ENCODE measurements at places on chromosomes 5 and 9.

- no peak for DNase-seq
Measured at GRCh38 chr9:124558777-124559470, 51.7 kb upstream of the NR5A1 start.

GRCh38 chr9:125172031-125172755, 17.4 kb downstream of the PPP6C start:
- no peak for DNase-seq

DNA sequence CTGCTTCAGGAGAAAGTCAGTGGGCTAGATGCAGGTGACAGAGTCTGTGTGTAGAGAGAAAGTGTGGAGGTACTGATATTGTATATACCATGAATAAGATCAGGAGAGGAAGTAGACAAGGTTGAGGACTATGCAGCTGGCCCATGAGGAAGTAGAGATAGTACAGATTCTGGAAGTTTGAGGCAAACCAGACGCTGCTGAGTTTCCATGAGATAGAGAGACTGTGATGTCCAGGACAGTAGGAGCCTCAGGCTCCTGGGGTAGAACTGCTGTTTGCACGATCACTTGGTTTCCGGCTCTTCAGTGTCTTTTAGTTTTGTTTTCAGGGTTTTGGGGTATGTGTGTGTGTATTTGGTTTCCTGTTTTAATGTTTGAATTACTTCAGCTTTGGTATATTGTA, 13.6 kb downstream of the OTULINL start:
- peak; percentile 83 for DNase-seq

- peak; percentile 30 for DNase-seq
Measured at GRCh38 chr9:15423231-15423985, 732 bp downstream of the SNAPC3 start.

DNA sequence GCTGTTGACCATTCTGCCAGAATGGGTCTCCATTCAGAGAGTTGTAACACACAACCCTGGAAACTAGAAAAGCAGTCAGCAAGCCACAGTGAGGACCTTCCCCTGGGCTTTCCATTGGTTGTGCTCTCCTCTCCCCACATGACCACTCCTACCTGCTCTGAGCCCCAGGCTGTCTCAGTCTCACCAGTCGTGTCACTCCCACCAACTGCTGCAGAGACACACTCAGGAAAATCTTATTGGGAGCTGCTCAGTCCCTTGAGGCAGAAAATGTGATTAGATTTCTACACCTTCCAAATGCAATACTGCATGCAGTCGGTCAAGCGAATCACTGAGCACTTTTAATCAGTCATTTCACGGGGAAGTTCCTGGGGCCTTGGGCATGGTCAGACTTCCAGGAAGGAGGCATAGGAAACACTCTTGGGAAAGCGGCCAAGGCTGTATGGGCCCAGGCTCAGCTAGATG, 284.2 kb upstream of the NMUR2 start:
- no peak for DNase-seq

DNA sequence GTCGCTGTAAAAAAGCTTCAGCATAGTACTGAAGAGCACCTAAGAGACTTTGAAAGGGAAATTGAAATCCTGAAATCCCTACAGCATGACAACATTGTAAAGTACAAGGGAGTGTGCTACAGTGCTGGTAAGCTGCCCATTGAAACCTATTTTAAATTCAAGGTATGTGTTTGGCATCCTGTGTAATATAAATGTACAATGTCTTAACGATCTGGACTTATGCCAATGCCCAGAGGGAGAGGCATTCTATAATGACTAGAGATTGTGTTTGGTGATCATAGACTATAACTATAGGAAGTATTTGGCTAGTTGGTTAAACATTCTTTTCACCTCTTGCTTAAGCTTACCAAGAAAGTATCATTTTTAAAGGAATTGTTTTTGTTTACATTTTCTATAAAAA, 95.7 kb downstream of the INSL6 start:
- no peak for DNase-seq

- no peak for DNase-seq
Measured at GRCh38 chr5:150284311-150284710, 5.3 kb downstream of the CAMK2A start.

- no peak for DNase-seq
Measured at GRCh38 chr9:19471737-19472648, 63.2 kb downstream of the ACER2 start.

DNA sequence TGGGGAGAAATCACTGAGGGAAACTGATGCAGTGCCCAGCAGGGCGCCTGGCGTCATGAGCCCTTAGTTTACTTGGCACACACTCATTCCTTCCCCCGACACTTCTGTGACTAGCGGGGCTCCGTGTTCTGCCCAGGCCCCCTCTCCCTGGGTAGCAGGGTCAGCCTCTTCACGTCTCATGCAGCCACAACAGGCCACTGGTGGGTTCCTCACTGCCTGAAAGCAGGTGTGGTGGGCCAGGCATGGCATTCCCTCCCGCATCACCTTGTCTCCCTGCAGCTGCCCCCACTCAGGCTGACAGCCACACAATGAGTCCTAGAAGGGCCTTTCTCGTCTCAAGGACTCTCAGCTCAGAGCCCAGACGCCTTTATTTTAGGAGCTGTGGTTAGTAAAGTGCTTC, 51.1 kb upstream of the CPLX2 start:
- no peak for DNase-seq

- DNase-seq: no peak
Measured at GRCh38 chr5:151179489-151179840, 21.9 kb upstream of the ANXA6 start.

DNA sequence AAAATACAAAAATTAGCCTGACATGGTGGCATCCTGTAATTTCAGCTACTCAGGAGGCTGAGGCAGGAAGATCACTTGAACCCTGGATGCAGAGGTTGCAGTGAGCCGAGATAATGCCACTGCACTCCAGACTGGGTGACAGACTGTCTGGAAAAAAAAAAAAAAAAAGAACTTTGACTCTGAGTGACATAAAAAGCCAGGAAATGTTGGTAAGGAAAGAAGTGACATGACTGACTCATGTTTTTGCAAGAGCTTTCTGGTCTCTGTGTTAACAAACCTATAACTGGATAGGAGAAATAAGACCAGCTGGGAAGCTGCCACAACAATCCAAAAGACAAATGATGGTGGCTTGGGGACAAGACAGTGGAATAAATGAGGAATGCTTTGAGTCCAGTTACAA, 272.1 kb downstream of the HINT1 start:
- no peak for DNase-seq

DNA sequence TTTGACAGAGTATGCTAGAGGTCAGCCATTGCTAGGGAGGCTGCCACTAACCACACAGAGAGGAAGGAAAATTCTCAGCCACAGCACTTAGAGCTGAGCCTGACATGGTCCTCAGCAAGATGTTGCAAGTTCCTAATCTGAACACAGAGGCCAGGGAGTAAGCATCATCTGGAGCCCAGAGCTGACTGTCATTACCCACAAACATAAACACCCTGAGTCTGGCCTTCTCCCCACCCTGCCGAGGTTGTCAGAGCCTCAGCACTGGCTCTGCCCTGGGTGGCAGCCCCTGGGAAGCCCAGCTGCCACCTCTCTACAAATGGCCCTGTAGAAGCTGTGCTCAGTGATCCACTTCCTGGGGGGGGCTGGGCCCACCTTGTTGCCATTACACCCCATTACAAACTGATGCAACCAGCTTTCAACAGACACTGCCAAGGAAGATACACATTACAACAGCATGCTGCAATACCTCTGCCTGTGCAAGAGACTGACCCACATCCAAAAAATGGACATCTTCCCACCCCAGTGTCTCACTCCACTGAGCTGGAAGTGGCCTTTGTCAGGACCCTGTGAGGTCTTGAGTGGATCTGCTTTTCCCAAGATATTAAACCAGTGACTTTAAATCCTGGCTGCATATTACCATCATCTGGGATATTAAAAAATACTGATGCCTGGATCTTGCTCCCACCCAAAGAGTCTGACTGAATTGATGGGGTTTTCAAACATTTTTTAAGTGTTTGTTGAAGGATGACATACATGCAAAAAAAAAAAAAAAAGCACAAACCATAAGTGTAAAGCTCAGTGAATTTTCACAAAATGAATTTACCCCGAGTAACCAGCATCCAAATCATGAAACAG, 33.0 kb downstream of the IRF1 start:
- DNase-seq: peak; percentile 90

DNA sequence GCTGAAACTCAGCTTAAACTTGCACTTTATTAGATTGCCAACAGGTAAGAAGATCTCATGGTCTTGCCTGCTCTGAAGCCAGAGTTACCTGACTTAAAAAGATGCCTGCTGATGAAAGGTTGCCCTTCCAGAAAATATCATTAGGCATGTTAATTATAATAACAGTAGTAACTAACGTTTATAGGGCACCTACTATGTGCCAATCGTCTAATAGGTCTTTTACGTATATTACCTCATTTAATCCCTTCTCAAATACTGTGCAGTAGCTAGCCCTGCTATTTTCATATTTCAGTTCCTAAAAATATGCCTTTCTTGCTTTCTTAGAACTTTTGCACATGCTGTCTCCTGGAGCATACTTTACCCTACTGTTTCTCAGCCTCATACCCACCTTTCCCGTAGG, 40.1 kb downstream of the TGFBR1 start:
- DNase-seq: no peak

All from T-helper 1 cell (primary cell).